ENCODE measurements at places on chromosomes 4 and X.

DNA sequence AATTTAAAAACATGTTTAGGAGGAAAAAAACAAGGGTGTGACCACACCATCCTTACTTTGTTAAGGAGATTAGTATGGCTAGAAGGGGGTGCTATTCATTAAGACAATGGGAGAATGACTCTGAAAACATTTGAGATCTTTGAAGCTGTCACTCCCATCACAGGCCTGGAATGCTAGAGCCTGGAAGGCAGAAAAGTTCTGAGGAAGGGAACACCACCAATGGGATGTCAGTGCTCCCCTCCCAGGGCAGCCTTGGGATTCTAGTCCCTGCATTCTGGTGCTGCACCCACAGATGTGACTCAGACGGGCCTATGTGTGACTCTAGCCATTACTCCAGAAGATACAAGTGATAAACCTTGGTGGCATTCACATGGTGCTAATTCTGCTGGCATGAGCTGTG lies 162.2 kb upstream of the ANXA10 start:
- no peak for DNase-seq

DNA sequence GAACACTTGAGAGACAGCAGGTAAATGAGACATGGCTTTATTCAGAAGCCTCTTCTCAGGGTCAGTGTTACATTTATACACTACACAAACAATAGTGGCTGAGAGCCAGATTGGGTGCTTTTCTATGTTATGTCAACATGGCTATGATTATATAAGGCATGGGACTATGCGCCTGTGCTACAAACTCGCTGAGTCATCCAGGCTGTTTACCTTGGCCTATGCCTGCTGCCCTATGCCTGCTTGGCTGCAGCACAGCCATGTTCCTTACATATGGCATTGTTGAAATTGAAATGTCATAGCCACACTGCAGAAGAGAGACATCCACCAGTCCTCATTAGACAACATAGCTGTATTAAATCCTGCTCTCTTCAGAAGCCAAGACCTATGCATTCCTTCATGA lies 236.3 kb upstream of the NWD2 start:
- DNase-seq = no peak

DNA sequence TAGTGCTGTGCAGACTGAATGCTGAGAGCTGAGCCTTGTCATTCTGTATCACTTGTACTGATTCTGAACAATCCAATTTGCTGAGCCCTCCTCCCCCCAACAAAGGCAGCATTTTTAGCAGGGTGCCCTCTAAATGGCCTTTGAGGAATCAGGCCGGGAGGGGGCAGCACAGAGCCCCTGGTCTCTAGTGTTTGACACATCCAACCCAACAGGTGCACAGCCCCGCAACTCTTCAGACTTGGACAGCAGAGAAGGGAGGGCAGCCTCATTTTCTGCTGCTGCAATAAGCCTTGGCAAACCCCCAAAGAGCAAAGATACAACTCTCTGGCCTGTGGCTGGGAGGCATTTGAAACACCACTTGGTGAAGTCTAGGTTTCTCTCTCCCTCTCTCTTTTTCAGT lies 3.4 kb downstream of the ATP1B4 start:
- DNase-seq = peak; percentile 10

DNA sequence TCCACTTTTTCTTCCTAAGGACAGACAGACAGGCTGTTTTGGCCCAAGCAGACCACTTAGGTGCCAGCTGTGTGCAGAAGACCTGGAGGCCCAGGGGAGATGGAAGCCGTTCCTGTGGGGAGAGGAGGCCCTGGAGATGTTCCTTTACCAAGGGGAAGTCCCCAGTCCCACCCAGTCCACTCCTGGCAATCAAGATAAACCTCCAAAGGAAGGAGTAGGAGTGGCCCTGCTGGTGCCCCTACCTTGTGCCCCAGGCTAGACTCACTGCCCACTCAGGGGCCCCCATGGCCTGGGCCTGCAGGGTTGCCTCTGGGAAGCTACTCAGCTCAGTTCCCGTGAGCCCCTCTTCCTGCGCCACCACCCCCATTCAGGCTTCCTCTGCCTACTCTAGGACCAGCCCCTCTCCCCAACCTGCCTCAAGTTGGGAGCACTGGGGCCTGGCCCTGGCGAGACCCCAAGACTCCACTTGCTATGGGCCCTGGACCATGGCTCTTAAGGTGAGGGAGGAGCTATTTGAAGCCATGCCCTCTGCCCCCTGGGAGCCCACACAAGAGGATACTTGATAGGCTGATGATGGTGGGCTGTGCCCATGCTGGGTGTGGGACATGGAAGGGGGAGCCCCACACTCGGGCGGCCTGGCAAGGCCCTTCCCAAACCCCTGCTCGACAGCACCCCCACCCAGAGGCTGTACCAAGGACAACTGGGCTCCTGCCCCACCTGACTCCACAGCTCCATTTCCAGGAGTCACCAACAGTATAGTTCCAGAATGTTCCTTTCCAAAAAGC lies 24.8 kb upstream of the RNF4 start:
- no peak for DNase-seq

DNA sequence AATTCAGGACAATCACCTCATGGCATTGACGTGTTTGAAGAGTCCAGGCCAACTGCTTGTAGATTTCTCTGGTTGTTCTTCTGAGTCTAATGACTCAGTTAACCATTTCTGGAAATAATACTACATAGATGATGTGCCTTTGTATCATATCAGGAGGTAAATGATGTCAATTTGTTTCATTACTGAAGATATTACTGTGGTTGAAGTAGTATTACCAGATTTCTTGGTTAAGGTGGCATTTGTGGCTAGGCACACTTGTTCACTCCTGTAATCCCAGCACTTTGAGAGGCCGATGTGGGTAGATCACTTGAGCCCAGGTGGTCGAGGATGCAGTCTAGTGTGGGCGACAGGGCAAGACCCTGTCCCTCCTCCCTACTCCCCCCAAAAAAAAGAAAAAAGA lies 15.7 kb downstream of the RPL9 start:
- DNase-seq = no peak
